ENCODE measurements at places on chromosomes 13 and 19.
A peak's percentile ranks its signal among the peaks of the same experiment; 100 is the strongest.

GRCh38 chr19:43353606-43354304 is at the start of gene CD177:
CD177 (plus strand) TSS chr19:43353686; CDS start chr19:43353715, 29 bp downstream.
- DNase-seq, result no peak

DNA sequence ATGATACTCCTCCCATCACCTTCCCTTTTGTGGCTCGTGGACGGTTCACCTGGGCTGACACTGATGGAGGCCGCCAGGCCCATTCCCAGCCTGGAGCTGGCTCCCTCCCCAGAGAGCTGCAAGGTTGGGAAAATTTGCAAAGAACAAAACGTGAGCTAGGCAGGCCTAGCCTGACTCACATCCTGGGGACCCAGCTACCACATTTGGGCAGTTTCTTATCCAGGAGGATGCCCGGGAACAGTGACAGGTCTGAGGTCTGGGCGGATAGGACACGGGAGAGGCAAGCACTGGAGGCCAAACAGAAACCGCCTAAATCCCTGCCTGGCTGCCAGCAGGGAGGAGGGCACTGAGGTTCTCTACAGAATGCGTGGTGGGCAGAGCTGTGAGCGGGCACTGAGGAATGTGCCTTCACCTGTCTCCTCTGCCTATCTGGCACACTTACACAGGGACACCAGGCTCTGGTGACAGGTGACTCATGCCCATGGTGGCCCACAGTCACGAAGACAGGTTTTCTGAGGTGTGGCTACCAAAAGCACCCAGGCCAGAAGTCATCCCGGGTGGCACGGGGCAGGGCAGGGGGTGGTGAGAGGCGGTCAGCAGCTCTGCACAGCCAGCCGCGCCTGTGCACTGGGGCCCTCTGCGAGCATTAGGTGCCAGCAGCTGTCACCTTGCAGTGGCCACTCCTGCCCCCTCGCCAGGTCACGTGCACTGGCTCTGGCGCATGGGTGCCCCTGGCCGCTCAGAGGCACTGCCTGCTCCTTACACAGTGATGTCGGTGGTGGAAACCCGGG is 23.2 kb downstream of the SH3GL1 start:
- no peak for DNase-seq

- DNase-seq, result no peak
Measured at GRCh38 chr13:103958691-103959090, 892.5 kb upstream of the SLC10A2 start.

- DNase-seq, result no peak
Measured at GRCh38 chr13:112131713-112132113, 64.8 kb downstream of the SOX1 start.

DNA sequence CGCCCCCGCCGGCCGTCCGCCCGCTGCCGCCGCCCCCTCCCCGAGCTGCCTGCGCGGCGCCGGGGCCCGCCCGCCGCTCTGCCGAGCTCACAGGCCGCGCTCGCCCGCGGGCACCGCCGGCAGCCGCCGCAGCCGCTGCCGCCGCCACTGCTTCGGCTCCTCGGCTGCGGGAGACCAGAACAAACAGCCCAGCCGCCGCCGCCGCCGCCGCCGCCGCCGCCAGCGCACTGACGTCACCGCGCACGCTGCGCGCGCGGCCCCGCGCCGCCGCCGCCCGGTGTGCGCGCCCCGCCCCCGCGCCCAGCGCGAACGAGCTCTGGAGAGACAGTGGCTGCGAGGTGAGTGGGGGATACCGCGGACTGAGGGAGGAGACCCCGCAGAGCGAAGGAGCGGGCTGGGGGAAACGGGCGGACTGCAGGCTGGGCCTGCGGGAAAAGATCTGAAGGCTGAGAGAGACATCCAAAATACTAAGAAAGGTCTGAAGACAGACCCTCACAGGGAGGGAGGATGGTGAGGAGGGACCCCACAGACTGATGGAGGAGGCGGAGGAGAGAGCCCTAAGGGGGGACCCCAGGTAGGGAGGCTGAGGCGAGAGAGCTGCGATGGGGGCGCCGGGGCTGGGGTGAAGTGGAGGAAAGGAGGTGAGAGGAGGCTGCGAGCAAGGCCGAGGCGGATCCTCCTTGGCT is at the start of gene BRD4:
BRD4 (minus strand) TSS at position 229 of the 686 bp plus-strand sequence. CDS start 59,440 bp downstream, outside the sequence.
- peak; percentile 92 for DNase-seq

- peak; percentile 66 for DNase-seq
Measured at GRCh38 chr19:45477713-45478453, 10.1 kb downstream of the FOSB start.

DNA sequence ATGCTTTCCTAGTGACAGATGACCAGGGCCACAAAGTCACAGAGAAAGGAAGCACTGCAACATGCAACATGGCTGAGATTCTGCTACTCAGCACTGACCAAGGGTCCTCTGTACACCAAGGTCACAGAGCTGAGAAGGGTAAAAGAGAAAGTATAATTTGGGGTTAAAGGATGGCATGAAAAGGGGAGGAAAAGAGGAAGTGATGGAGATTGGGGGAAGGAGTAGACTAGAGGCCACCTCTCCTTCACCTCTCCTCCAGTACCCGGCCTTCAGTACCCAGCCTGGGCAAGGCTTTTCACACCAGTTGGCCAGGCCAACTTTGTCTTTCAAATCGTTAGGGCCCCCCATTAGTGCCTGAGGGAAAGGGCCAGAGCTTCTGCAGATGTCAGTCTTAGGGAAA is 6.3 kb upstream of the RPS19 start:
- no peak for DNase-seq

- peak; percentile 98 for DNase-seq
Measured at GRCh38 chr19:15432629-15433518, 14.1 kb upstream of the AKAP8L start.

GRCh38 chr13:52010890-52011631 is at the start of gene ATP7B:
ATP7B (minus strand) TSS chr13:52011450; CDS start chr13:52011337, 113 bp downstream.
- DNase-seq, result peak; percentile 17

GRCh38 chr19:45676851-45677263 is 8.8 kb downstream of the GIPR start:
- no peak for DNase-seq

DNA sequence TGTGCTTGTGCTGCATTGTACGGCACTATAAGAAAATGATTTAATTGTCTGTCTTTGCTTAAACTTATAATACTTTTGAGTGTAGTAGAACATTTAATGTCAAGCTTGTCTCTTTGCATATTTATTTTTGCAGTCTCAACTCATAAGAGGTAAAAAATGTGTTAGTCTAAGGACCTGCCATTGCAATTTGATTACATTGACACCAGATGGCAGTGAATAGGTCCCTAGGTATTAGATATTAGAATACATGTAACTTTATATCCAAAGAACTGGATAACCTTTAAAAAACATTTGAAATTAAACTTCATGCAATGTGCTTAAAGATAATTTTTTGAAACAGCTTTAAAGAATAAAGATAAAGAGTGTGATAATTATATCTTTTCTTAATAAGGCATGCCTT is 1421.3 kb downstream of the OLFM4 start:
- DNase-seq, result peak; percentile 8

DNA sequence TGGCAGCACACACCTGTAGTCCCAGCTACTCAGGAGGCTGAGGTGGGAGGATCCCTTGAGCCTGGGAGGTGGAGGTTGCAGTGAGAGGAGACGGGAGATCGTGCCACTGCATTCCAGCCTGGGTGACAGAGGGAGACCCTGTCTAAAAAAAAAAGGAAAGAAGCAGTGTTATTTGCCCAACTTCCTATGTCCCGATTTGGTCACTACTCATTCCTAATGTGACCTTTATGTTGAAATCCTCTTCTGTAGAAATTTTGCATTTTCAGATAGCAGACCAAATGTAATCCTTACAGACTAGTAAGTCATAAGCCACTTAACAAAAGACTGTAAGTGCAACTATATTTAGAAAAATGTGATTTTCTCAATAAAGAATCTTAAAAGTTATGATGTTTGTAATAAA is 18.2 kb upstream of the STK24 start:
- DNase-seq, result no peak

GRCh38 chr19:55088543-55089341 is 13.1 kb downstream of the EPS8L1 start:
- peak; percentile 69 for DNase-seq

DNA sequence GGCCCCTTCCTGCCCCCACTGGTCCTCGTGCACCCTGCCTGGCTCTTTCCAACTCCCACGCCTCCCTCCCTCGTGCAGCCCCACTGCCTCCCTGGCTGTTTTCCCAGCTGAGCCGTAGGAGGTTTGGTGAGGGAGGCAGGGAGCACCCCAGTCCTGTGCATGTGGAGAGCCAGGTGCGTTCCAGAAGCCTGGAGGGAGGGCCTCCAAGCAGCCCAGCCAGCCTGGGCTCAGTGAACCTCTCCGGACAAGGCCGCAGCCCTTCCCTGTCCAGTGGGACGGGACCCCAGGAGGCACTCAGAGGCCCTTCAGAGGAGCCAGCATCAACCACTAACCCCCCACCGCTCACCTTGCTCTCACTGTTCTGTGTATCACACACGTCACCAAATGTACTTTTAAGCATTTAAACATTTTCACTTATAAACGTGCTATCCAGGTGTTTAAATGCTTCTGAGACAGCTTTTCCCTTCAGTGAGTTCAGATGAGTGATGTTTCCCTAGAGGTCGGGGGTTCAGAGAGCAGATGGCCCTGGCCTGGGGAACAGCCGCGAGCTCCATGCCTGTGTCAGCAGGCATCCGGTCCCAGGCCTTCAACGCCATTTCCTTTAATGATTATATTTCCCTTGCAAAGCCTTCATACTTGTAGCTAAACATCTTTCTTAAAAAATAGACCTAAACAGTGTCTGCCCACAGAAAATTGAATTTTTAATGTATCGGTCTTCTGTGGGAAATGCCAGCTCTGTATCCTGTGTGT is 122.6 kb downstream of the ATP11A start:
- DNase-seq, result no peak

GRCh38 chr13:98975822-98976261 is 2.0 kb downstream of the DOCK9 start:
- no peak for DNase-seq

DNA sequence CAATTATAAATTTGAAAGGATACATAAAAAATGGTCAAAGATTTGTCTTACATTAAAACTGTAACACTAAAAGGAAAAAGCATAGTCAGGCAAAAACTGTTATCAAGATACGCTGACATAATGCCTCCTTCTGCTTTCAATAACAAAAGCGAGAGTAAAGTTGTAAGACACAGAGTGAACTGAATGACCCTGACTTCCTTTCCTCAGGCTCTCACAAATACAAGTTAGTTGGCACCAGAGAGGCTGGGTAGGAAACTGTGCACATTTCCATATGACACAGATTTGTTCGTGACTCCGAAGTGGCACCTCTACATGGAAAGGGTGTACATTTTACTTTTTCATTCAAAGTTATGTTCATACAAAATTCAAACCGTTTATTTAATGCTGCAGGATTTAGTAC is 15.4 kb downstream of the FGF14 start:
- DNase-seq, result no peak

DNA sequence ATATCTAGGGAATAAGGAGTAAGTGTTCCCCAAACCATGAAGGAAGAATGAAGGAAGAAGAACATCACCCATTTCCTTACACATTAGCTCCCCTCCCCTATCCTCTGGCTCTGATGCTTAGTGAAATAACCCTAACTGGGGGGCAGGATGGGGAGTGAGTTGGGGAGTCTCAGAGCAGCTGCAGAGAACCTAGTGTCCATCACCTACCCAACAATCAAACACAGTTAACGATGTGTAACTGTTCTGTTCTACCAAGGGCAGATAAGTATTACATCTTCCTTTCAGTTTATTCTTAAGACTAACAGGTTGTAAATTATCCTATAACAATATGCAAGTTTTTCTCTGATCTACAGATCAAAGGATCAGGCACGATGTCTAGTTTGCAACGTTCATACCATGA is 12.8 kb downstream of the ELF1 start:
- no peak for DNase-seq

GRCh38 chr13:20461481-20461859 is 64.2 kb downstream of the CRYL1 start:
- no peak for DNase-seq

DNA sequence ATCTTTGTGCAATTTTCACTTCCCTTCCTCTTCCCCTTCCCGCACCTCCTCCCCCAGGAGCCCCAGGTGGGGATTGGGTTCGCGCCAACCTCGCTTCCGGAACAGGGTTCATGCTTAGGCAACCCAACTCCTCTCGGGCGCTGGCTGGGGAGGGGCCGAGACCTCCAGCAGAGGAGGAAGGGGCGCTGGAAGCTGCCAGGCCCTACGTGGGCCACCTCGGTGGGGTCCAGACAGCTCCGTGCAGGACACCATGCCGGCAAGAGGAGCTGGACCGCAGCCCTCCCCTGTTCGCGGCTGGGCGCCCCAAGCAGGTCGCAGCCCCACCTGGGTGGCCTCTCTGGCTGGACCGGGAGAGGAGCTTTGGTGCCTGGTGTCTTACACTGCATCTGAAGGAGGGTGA is 91.1 kb downstream of the SPACA7 start:
- no peak for DNase-seq

GRCh38 chr19:1508507-1508856 is 4.3 kb downstream of the ADAMTSL5 start:
- DNase-seq, result no peak

DNA sequence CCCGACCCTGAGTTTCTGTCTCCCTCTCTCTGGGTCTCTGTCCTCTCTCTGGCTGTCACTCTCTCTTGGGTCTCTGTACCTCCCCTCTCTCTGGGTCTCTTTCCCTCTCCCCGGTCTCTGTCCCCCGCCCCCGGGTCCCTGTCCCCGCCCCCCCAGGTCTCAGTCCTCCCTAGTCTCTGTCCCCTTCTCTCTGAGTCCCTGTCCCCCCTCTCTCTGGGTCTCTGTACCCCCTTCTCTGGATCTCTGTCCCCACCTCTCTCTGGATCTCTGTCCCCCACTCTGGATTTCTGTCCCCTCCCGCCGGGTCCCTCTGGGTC is 2.3 kb upstream of the FTL start:
- no peak for DNase-seq

GRCh38 chr13:109744512-109745051 is 41.8 kb downstream of the IRS2 start:
- no peak for DNase-seq

DNA sequence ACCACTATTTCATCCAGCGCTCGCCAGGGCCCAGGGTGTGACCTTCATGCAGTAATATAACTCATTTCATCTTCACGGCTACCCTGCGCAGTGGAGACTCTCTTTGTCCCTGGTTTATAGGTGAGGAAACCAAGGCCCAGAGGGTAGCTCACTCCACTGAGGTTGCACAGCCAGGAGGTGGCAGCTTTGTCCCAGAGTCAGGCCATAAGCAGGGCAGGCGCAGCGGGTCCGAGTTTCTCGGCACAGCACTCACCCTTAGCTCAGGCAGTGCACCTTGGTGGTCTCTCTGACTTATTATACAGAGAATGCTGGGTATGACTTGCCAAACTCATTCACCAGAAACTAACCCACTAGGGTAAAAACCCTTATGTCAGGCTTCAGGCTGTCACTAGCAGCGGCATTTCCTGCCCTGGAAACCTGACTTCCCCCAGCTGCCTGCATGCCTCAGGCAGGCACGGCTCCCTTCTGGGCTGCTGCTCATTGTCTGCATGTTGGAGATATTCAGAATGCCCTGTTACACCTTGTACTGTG is 24.5 kb downstream of the PPP5C start:
- DNase-seq, result no peak

DNA sequence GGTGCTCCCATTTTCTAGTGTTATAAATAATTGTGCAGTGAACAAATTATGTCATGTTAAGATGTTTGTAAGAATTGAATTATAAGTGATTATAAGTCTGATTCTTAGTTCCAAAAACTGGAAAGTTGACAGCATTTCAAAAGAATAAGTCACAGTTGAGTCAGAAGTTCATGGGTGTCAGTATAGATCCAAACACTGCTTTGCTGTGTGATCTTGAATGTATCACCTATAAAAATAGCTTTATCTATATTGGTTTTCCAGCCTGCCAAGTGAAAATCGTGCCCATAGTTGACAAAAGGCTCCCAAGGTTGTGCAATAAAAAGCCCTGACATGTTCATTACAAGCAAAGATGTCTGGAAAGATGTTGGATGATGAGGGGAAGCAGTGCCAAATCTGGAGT is 336.0 kb downstream of the MTUS2 start:
- no peak for DNase-seq

- no peak for DNase-seq
Measured at GRCh38 chr13:95388420-95389079, 87.3 kb upstream of the ABCC4 start.
